ENCODE measurements at places on chromosomes 12 and 14.

DNA sequence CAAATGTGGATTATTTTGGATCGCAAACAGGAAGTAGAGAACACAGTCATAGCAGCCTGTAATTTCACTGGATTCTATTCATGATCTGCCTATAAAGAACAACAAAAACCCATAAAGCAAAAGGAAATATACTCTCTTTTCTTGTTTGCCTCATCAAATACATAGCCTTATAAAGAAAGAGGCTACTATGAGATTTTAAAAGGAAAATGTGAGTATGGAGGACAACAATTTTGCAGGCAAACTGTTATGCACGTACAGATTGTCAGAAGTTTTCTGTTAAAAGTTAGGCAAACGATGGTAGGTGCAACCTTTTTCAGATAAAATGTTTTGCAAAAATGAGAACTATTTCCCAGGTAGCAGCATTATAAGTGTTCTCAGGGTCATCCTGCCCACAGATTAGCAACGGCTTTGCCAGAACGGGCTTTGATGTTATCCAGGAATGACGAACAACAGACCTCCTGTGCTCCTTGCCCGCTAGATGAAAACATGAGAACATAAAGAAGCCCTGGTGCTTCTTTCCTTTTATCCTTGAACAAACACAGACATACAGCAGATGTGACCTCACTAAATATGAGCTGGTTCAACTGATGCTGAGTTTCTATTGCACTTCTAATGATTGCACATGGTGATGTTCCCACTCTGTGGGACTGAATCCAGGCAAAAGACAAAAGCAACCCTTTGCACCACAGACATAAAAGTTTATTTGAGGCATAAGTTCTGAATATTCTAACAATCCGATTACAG lies 88.1 kb downstream of the ITPR2 start:
- ATAC-seq: no peak

DNA sequence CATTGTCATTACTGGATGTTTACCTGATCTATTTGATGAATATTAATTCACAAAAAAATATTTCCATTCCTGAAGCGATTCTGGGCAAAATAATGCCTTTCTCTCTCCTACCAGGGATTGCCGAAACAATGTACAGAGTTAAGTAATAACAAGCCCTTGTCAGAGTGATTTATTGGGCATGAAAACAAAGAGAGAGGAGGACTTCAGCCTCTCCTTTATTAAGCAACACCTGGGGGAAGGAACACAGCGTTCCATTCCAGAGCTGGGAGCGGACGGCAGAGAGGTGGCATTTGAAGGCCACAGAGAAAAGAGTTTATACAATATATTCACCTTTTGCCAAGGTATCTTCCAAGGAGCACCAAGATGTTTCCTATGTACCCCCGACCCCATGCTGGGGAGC lies 165.8 kb downstream of the KSR2 start:
- ATAC-seq: no peak

- ATAC-seq: no peak
Observed at GRCh38 chr14:72615451-72616121, 278.3 kb downstream of the DPF3 start.

DNA sequence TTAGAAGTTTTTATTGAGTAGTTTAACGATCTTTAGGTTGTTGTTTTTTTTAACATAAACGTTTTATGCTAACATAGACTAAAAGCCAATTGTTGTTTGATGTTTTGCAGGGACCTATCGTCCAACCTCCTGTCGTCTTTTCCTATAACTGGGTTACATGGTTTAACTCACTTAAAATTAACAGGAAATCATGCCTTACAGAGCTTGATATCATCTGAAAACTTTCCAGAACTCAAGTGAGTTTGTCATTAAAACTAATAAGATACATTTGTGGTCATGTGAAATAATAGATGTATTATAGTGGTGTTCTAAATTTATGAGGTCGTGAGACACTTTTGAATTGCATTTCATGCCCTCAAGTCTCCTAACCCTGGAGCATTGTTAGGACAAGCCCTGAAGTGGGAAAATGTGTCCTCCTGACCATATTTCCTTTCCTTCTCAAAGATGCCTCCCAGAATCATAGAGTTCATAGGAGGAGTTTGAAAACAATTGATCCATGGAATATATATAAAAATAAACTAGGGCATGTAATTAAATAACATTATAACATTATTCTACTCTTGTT lies 84.9 kb downstream of the ZFC3H1 start:
- no peak for ATAC-seq

DNA sequence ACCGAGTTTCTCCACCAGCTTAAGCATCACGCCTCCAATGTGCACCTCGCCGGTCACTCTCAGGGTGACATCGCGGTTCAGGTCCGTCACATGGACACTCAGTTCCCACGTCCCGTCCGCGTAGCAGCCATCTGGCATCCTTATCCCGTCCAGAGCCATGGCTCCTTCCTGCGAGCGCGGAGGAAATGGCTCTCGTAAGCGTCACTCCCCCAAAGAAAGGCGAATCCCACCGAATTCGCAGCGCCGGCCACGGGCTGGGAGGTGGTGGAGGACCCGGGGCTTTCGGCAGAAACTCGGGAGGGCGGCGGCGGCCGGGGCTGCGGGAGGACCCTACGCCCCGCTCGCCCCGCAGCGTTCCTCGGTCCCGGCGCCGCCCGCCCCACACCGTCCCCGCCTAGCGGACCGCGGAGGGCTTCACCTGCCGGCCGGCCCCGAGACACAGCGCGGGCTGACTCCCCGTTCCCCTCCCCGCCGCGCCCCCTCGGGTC lies 396 bp downstream of the FERMT2 start:
- ATAC-seq: peak; percentile 43

DNA sequence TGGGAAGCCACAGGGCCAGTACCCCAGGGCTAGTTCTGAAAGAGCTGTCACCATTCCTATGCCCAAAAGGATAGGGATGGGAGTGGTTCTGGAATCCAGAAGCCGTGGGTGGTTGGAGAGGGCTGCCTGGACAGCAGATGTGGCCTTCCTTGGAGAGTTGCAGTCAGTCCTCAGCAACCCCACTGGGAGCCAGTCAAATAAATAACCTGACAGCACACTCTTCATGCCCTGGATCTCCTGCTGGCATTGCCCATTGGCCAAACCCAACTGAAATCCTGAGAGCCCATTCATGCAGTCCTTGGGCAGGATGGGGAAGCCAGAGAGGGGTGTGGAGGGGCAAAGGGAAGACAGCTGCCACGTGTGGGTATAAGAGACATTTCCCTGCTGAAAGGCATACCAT lies 128.2 kb downstream of the PTPN11 start:
- no peak for ATAC-seq

DNA sequence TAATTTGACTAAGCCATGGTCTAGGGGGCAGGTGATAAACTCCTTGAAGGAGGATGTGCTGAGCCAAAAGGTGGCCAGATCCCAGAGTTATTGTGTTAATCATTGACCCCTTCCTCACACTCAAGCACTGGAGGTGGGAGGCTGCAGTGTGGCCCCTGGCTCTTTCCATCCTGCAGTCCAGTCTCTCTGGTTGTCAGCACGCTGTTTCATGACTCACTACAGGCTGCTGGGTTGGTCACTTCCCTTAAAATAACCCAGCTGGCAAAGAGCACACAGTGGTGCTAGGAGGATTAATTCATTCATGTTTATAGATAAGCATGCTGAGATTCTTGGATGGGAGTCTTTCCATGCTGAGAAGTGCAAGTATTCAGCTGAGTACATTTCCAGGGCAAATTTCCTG lies 228.9 kb downstream of the ANO2 start:
- ATAC-seq: no peak

- ATAC-seq: peak; percentile 8
Observed at GRCh38 chr12:45697371-45697770, 32.1 kb upstream of the ARID2 start.

DNA sequence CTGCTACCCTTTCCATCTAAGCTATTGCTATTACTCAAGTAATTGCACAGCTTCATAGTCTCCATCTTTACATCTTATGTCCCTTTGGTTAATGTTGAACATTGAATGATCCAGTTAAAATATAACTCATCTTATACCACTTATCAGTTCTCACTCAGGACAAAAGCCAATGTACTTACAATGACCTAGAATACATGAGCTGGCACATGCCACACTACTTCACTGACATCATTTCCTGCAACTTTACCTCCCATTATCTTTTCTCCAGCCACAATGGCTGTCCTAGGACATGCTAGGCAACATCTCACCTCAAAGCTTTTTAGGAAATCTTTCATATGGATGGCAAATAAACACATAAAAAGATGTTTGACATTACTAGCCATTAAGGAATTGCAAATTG lies 309.2 kb downstream of the FOXG1 start:
- no peak for ATAC-seq

GRCh38 chr14:100135073-100135472 lies 24.4 kb downstream of the DEGS2 start:
- no peak for ATAC-seq

DNA sequence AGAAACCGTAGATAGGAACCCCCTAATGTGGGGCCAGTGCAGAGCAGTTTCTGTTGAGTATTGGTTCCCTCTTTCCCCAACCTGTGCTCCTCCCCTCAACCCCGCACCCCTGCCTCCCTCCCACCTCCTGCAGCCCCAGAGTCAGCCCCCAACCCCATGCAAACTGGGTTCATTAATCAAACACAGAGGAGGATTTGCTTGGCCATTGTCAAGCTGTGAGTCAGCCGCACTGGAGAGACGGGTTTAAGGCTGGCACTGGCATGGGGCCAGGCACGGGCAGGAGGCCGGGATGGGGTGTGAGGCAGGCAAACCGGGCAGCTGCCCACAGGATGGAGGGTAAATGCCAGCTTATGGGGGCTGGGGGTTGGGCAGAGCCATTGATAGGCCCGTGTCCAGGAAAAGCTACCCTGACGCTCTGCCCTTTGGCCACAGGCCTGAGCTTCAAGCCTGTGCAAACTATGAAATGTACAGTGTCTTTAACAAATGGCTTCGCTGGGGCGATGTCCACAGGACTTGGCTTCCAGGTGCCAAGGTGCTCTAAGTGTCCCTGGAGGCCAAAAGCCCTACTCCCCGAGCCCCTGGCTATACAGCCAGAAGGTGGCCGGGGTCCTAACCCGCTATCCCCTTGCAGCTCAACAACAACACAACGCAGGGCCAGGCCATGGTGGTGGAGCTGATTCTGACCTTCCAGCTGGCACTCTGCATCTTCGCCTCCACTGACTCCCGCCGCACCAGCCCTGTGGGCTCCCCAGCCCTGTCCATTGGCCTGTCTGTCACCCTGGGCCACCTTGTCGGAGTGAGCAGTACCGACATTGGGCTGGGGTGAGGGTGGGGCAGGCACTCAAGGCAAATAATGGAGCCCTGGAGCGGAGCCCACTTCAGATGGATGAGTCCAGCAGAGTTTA lies 1.4 kb downstream of the AQP5 start:
- no peak for ATAC-seq

DNA sequence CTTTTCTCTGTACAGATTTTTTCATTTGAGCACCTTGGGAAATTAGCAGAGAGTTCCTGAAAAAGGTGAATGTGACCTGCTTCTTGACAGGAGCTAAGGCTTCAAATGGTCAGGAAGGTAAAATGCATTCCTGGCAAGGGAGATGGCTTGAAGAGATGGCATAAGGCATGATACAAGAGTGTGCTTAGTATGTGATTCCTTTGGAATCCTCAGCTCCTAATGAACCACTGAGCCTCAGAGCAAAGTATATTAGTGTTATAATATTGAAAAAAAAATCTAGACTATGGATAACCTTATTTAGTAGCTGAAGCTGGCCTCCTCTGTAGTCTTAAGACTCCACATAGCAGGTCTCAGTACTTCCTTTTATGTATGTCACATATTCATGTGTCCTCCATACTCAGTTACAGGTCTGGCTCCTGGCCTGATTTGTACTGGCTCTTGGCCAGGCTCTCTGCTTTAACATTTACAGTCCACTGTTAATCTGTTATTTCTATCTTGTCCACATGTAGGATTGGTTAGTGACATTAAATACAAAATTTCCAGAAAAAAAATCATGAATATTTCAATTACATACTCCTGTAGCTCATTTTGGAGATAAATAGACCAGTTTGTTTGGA lies 17.9 kb downstream of the TOGARAM1 start:
- ATAC-seq: no peak

DNA sequence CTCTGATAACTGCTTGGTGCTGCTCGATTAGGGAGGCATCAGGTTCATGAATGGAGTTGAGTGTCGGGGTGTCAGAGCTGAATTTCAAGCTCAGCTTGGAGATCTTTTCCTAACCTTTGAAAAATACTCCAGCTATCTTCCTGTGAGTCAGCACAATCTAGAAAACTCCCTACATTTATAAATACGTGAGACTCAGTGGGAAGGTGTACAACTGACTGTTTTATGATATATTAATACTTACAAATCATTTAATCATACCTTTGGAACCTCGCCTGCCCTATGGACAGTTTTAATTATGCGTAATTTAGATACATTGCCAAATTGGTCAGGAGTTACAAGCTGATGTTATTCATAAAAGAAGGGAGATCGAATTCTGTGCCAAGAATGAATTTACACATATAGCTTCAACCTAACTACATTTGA lies 961 bp downstream of the CMAS start:
- no peak for ATAC-seq

DNA sequence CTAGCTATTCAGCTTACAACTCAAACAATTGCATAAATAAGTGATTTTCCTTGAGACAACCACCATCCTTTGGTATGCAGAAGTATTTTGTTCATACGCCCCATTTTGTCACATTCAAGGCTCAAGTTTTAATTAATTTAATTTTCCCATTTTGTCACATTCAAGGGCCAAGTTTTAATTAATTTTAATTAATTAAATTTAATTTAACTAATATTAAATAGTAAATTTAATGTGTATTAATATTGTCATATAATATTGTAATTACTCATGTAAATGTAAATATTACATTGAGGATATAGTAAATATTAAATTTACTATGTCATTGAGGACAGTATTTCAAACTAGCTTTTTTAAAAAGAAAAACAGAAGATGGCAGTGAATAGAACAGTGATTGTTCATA lies 216.8 kb upstream of the GARIN2 start:
- no peak for ATAC-seq

DNA sequence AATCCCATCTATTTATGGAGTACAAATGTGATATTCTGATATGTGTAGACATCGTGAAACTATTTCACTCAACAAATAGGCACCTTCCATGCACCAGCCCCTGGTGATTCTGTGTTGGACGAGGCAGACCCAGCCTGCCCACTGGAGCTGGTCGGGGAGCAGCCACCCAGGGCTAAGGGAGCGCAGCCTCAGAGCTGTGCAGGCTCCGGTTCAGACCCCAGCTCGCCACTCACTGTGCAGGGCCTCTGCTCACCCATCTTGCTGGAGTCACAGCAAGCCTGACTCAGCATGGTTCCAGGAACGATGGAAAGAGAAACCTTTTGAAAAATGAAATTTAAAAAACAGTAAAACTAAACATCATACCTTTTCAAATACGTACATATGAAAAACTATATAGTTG lies 52.3 kb upstream of the BCL11B start:
- no peak for ATAC-seq

GRCh38 chr12:113862590-113863454 lies 103.3 kb downstream of the RBM19 start:
- ATAC-seq: peak; percentile 89

All from stimulated activated memory B cell treated with anti-CD40 and anti-IgM and Interleukin-4, amounts not matched to agents 10 μg/mL and 1 μg/mL and 100 μg/mL, for 72 hours (primary cell).